ENCODE measurements at places on chromosomes 7 and 10.

- DNase-seq: peak; percentile 73
These were observed 717 bp downstream of the CNPY4 start for GRCh38 chr7:100119970-100120732.

DNA sequence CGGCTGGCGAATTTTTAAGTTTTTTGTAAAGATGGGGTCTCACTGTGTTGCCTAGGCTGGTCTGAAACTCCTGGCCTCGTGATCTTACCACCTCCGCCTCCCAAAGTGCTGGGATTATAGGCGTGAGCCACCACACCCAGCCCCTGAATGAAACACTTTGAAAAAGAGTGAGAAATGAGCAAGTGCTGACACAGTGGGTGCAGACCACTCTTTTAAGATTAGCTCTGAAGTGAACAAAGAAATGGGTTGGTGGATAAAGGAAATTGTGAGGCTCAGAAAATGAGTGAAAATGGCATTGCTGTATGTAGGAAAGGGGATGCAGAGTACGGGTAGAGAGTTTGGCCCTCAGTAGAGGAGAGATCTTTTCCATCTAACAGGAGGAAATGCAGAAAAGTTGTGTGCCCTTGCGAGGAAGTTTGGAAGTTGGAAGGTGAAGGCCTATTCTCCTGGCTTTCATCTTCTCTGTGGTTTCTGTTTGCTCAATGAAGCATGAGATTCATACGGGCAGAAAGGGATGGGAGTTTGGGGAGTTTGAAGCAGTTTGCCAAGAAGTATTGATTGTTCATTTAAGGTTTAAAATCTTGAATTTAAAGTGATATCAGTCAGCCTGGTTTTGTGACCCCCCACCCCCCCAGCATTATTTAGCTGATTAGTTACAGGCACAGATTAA lies 11.0 kb downstream of the MAPK8 start:
- DNase-seq: no peak

- DNase-seq: peak; percentile 57
These were observed 29.7 kb downstream of the CCDC6 start for GRCh38 chr10:59876695-59877094.

DNA sequence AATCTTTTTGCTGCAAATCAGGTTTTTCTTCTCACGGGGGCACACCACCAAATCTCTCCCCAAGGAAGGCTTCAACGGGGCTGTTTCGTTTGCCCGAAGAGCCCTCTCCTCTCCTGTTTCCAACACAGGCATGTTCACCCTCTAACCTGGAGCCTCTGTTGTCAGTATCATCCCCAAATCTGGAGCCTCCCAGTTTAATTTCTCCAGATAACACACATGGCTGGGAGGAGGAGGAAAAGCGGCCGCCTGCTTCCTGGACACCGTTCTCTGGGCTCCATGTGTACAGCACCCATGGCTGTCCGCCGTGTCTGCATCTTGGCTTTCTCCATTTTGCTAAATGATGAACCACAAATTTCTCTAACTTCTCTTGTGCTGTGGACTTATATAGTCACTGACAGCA lies 214.5 kb downstream of the DIP2C start:
- no peak for DNase-seq

Measured in ELR (cell line).